NCI-H1105 (cell line): ENCODE measurements at places on chromosomes 7 and 10.
A peak's percentile ranks its signal among the peaks of the same experiment; 100 is the strongest.

GRCh38 chr7:100126931-100127865 is at the start of gene MBLAC1:
MBLAC1 (plus strand) TSS chr7:100126967; CDS start chr7:100127396, 429 bp downstream.
- peak; percentile 95 for DNase-seq

- no peak for DNase-seq
These were observed 264.6 kb downstream of the SNX10 start for GRCh38 chr7:26556061-26556881.

DNA sequence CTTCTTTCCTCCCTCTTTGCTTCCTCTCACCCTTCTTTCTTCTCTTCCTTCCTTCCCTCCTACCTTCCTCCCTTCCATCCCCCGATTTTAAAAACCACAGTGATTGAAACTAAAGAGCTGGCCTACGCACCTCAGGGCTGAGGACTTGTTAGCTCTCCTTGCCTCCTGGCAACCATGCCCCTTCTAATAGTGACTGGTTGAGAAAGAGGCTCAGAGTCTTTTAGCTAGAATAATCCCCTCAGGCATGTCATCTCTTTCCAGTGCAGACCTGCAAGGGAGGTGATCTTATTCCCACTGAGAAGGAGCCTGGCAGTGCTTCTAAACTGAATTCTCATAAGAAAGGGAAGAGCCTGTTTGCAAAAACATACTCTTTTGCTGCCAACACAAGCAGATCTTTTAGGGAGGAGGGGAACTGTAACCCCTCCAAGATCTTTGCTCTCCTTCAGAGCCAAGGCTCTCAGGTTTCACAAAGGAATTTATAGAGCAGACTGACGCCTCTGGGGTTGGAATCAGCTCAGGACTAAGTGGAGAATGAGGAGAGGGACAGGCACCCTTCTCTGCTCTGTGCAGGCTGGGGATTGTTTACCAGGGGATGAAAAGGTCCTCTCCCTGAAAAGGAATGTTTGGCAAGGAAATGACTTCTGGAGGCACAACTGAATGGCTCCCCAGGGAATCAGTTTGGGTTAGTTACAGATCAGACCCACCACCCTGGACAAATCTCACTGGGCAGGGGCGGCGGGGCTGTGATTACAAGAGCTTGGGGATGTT is 9.4 kb upstream of the ANKRD1 start:
- no peak for DNase-seq

- DNase-seq = no peak
These were observed 1.9 kb downstream of the FZD1 start for GRCh38 chr7:91266067-91266688.

DNA sequence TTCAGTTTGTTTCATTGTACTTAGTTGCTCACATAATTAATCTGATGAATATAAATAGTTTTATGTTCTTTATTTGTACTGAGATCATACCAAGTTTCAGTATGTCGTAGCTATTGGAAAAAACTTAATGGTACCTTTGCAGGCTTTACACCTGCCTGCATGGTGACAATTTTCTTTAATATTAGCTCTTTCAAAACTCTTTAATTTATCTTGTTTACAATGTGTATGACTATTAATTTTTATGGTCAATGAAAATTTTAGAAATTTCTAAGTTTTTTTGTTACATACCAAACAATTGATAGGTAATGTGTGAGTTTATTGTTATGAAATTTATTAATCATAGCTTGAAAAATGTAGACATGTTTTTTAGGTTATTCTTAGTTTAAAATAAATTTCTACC is 4.0 kb downstream of the DYNC2I1 start:
- no peak for DNase-seq

- DNase-seq = no peak
These were observed 484.0 kb upstream of the FZD8 start for GRCh38 chr10:36126076-36126475.

DNA sequence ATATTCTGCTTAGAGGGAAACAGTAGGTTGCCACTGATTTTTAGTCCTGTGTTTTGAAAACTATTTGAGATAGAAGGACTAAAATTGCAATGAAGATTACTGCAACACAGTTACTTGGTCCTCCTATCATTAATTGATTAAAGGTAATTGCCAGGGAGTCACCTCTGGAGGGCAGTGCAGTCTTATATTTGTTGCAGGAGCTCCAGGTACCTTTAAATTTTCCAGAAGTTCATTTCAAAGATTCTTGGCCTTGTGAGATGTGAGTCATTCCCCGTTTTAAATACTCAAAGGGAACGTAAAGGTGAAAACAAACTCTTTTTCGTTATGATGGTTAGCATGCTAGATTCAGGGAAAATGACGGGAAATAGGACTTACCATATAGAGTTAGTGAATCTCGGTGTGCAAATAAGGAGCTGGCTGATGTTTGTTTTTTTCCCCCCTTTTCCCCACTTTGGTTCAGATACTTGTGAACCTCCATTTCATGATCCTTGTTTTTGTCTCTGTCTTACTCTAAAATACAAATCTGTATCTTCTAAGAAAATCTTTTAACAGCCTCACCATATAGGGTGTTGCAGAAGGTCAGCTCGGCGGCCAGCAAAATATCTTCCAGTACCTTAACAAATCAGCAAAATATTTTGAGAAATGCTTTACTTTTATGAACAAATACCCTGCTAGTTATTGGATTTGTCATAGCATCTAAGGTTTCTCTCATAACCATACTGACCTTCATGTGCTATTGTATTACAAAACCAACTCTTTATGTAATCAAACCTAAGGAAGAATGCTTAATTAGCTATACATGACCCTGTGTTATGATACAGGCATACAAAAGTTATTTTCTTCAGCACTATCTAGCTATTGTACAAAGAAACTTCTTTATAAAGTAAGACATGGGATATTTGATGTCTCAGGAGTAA is 143.0 kb upstream of the HDAC9 start:
- DNase-seq = peak; percentile 44

DNA sequence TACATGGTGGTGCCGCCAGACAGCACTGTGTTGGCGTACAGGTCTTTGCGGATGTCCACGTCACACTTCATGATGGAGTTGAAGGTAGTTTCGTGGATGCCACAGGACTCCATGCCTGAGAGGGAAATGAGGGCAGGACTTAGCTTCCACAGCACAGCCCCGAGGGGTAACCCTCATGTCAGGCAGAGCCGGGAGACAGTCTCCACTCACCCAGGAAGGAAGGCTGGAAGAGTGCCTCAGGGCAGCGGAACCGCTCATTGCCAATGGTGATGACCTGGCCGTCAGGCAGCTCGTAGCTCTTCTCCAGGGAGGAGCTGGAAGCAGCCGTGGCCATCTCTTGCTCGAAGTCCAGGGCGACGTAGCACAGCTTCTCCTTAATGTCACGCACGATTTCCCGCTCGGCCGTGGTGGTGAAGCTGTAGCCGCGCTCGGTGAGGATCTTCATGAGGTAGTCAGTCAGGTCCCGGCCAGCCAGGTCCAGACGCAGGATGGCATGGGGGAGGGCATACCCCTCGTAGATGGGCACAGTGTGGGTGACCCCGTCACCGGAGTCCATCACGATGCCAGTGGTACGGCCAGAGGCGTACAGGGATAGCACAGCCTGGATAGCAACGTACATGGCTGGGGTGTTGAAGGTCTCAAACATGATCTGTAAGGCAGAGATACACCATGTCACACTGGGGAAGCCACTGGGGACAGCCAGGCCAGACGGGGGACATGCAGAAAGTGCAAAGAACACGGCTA is 104.6 kb upstream of the TNRC18 start:
- no peak for DNase-seq

DNA sequence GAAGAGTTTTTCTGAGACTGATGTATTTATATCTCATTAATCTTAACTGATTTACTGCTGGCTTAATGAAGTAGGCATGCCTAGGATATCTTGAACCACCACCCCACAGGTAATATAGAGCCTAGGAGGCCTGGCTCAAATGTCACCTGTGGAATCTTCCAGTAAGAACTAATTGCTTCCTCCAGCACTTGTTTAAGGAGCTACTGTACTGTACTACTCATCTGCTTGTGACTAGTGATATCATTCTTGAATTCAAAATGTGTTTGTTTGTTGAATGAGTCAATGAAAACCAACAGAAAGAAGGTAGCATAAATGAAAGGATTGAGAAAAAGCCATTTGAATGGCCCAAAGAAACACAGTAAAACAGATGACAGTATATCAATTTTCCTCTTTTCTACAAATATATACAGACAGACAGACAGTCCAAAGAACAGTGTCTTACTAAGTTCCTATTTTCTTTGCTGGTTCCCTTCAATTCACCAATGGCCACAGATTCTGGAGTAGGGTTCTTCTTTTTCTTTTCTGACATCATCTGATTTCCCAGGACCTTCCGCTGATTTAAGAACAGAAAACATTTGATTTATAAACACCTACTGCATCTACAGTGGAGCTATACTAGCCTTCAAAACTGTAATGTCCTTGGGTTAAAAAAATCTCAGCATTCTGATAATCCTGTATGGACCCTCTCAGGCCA is 43.7 kb upstream of the SLIT1 start:
- no peak for DNase-seq

- DNase-seq = no peak
These were observed 718.8 kb downstream of the MAGI2 start for GRCh38 chr7:78734626-78735025.

DNA sequence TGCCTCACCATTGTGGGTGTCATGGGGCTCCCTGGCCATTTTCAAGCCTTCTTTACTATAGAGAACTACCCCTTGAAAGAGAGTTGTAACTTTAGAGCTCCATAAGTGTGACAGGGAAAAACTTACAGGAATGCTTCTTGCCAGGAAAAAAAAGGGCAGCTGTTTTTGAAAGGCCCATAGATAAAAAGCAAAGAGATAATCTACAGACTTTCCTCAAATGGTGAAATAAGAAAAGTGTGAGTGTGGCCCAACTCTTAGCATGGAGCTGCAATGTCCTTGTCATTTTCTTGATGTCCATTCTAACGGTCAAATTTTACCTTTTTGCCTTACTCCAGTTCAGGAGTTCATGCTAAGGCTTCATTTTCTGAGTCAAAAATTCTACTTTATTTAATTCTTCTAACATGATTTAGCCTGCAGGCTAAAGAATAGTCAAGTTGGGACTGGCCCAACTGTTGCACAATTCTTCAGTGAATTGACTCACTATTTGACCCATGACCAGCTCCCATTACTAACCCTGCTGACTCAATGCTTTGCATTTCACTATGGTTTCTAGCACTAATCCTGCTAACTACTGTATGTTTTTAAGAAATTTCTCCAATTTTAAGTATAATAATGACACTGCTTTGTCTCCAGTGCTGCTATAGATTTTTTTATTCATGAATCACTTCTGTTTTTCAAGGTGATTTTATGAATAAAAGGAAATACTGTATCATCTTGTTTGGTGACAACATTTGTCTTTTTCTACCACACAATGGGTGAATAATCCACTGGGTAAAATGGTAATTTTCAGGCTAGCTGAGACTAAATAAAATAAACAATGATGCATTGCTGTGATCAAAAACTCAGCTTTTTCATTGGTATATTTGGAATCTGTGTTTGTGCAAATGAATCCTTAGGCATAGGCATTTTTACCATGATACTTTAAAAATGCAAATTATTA is 41.4 kb upstream of the SGCE start:
- DNase-seq = no peak

DNA sequence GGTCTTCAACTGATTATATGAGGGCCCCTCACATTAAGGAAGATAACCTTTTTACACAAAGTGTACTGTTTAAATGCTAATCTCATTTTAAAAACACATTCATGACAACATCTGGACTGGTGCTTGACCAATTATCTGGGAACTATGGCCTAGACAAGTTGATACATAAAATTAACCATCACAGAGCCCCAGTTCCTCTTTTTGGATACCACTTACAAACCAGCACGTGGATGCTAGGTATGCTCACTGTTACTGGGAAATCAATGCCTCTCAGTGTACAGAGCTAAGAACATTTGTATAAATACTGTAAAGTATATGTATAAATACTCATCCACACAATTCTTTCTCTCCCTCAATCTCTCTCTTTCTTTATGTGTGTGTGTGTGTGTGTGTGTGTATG is 1217.8 kb upstream of the LRRTM3 start:
- no peak for DNase-seq

DNA sequence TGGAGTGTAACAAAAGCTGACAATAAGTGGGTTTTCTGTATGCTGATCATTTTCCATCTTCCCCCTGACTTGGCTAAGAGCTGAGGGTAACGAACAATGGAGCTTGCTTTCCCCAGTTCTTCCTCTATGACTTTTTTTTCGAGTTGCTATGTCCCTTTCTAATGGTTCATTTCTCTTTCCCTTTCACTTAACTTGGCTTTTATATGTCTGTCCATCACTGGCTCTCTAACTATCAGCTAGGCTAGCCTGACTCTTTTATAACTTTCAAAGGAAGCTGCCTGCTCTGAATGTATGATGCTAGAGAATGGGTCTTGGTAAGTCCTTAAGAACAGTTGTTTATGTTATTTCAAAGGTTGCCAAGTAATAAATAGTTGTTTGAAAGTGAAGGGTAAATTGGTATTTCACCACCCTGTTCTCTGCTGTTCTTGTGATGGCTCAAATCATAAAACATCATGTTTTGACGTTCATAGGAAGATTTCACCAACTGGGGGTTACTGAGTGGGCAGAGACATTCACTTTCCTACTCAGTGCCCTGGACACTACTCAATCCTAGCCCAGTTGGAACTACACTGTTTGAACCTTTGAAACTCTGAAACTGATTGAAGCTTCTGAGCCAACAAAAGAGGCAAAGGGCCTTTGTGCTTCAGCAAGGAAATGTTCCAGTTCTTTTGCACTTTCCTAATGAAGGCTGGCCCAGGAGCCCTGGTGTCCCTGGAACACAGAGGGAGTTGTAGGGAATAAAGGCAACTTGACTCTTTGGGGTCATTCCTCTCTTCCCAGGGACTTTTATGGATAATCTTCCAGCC is 85.4 kb upstream of the PHYHIPL start:
- DNase-seq = no peak

GRCh38 chr10:93062514-93063143 is 2.0 kb downstream of the CYP26C1 start:
- no peak for DNase-seq

DNA sequence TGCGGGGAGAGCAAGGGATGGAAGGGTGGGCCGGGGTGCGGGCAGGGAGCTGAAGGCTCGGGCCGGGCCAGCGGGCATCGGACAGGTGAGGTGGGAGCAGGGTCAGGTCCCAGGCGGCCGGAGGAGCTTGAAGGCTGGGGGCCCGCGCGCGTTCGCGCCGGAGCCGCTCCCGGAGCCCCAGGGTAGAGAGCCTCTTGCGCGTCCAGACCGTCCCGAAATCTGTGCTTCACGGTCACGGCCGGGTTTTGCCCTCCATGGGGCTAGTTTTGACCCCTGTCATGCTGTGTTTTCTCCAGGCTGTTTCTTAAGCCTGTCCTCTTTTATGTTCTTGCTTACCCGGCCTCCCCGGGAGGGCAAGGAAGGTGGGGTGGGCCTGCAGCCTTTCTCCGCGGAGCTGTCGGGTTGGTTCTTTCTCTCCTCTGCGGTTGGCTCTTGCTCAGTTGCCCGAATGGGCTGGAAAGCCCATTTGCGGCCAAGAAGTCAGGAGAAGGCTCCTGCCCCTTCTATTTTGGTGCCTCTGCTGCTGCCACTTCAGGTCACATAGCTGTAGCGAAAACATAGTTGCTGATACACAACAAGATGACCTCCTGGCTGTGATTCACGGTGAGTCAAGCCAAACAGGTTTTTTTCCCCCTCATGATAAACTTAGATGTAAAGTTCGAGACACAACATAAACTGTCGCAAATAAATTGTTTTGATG is 650 bp downstream of the UBE2D1 start:
- DNase-seq = no peak
